ENCODE measurements at places on chromosomes 6 and 20. TPM values are rescaled to one million over a fixed set of nuclear protein-coding genes. Genes with fewer than 3 reads are reported as not detected.

DNA sequence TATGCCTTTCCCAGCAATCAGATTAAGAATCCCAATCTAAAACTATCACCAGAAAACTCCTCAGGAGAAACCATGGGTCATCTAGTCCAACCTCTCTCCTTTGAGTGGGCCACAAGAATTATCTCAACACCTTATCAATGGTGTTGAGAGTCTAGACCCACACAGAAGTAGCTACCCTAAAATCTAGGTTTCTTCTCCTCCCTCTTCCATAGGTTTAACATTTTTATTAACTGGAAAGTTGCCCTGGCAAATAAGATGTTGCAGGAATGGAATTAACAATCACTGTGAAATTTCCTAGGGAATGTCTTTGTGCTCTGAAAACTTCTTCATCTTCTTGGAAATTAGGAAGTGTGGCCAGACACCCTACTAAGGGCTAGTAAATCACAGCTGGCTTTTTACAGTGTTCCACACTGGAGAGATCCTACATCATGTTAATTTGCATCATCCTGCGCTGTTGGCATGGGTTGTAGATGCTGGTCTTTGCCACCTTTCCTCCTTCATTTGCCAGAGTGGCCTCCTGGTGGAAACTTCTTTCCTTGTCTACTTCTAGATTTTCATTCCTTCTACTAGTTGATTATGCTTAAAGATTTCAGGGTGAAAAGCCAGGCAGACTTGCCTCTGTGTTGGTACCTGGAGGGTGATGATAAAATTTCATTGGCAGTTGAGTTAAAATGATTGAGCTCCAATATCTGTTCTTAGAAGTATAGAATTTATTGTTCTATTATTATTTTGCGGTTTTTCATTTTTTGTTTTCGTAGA is 2.7 kb downstream of the TNFAIP3 start:
- no peak for DNase-seq

DNA sequence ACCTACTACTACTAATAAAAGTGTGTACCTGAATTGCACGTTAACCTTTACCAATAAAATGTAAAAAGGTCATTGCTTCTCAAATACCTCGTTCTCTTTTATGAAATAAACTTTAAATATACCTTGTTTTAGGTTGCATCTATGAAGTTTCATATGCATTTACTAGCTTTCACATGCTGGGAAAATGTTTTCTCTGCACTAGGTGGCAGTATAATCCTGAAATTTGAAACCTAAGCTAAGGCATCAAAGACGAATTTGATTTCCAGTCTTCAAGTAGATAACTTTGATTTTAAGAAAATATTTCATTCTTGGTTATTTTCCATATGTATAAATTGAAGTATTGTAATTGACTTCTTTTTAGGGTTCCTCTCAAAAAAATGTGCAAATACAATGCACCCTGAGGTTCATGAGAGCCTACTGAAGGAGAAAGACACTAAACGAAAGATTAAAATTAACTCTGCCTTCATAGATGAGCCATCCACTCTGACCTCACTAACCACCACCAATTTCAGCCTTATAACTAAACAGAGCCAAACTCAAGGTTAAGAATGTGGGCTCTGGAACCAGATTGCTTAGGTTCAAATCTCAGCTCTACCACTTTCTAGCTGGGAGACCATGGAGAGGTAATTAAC is 7.3 kb upstream of the COL9A1 start:
- DNase-seq, result no peak

GRCh38 chr6:19399406-19399805 is 437.8 kb upstream of the ID4 start:
- no peak for DNase-seq

CLPSL2 gene
- total RNA-seq, result not detected

- DNase-seq, result no peak
Measured at GRCh38 chr6:137780447-137781034, 86.5 kb upstream of the TNFAIP3 start.

MTO1 gene
- 21.8 TPM for total RNA-seq

UBE2C gene
- total RNA-seq, result 2.9 TPM

DNA sequence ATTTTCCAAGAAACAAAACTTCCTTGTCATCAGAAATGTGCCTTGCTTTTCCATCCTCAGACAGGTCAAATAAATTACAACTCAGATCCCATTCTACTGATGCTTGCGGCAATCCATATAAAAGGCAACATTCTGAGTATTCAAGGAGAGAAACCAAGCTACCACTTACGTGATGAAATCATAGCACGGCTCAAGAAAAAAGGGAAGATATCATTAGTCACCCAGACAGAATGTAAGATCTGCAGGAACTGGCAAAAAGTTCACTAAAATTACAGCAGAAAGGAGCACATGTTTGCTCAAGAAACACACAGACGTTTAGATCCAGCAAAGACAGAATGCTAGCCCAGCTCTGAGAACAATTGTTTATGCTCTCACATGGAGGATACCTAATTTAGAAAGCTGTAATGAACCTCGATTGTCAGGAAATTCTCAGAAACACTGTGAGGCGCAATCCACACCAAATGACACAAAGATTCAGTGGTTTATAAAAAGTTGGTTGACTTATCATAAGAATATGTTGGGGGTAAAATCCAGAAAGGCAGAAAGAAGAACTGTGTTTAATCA is 304.2 kb downstream of the ADGRG6 start:
- no peak for DNase-seq

DNA sequence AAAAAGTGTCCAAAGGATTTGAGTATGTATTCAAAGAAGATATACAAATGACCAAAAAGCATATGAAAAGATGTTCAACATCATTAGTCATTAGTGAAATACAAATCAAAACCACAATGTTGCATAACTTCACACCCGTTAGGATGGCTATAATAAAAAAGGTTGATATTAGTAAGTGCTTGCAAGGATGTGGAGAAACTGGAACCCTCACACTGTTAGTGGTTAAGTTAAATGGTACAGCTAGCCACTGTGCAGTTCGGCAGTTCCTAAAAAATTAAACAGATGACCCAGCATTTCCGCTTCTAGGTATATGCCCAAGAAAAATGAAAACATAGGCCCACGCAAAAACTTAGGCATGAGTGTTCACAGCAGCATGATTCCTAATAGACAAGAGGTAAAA is 38.6 kb downstream of the IBTK start:
- no peak for DNase-seq

GRCh38 chr20:57783956-57784837 is 74.4 kb upstream of the PMEPA1 start:
- DNase-seq, result no peak

GRCh38 chr6:21918041-21918440 is 324.5 kb downstream of the SOX4 start:
- DNase-seq, result no peak

GGTLC1 gene
- 0.40 TPM for total RNA-seq

- DNase-seq, result no peak
Measured at GRCh38 chr6:26299286-26300042, 65.5 kb upstream of the BTN3A2 start.

- no peak for DNase-seq
Measured at GRCh38 chr6:47587493-47587892, 109.9 kb downstream of the CD2AP start.

DNA sequence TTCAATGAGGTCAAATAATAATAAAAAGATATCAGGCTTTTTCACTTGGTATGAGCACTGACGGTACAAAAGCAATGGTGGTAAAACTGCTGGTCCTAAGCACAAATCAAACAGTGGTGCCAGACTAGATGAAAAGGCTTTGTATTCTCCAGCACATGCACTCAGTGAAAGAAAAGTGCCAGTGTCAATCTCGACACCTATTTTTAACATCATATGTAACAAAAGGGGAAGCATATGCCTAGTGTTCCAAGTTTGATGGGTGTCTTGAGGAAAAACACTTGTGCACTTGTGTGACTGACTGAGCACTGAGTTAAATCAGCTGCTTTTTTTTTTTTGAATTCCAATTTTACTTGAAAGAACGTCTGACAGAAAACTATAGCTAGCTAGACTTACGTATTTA is 27.3 kb downstream of the MED23 start:
- no peak for DNase-seq

MEP1A gene
- total RNA-seq, result not detected

- DNase-seq, result no peak
Measured at GRCh38 chr20:20831794-20832193, 119.3 kb upstream of the RALGAPA2 start.

PRKN gene
- total RNA-seq, result 9.3 TPM

DNA sequence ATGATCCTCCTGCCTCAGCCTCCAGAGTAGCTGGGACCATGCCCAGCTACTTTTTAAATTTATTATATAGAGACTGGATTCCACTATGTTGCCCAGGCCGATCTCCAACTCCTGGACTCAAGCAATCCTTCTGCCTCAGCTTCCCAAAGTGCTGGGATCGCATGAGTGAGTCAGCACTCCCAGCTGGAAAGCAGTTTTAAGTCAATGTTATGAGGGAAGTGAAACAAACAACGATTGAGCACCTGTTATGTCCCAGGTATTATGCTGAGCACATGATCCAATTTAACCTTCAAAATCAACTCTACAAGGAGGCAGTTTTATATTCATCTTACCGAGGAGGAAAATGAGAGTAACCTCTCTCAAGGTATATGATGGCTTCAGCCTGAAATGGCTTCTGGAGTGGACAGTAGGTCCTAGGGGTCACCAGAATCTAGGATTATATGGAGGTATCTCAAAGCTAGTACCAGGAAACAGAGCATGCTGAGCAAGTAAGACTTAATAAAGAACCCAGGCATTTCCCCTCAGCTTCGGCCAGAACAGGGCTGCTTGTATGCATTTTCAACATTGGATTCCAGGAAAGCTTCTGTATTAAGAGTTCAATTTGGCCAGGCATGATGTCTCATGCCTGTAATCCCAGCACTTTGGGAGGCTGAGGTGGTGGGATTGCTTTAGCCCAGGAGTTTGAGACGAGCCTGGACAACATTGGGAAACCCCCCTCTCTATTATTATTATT is 55.0 kb downstream of the EDN1 start:
- DNase-seq, result no peak

DNA sequence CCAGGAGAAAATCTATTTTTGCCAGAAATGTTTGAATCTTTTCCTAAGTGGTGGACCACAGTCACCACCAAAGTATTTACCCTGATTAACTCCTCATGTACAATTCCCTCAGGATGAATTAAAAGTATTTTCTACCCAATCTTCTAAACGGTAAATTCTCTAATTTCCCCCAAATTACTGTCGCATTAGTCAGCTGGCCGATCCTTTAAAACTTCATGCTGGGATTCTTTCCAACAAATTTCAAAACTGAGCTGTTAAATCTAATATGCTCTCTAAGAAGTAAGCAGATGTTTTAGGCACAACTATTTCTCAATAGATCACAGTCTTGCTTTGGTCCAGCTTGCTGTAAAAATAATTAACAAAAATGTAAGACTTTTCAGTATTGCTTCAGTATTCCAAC is 447.2 kb downstream of the FRK start:
- no peak for DNase-seq

PSMB9 gene
- 31.2 TPM for total RNA-seq

DNA sequence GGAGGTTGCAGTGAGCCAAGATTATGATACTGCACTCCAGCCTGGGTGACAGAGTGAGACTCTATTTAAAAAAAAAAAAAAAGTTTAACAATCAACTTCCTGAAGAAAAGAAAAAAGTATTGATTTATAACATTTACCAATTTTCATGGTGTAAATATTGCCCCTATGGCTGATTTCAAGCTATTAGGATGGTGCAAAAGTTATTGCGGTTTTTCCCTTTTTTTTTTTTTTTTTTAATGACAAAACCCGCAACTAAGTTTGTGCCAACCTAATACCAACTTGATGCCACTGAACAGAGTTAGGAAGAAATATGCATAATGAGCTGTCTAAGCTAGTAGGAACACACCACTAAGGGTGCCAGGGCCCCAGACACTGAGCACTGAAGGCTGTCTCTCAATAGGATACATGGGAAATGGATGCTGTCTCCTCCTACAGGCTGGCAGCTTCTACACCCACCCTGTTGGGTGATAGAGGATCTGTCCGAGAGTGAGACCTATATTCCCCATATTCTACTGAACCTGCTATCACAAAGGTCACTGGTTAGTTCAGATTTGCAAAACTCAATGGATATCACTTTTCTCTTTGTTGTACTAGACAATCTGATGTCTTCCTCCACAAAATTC is 6.5 kb upstream of the PERP start:
- no peak for DNase-seq

EPHA7 gene
- total RNA-seq, result 11.3 TPM

GRCh38 chr6:97626671-97627441 is 343.8 kb upstream of the MMS22L start:
- no peak for DNase-seq

- no peak for DNase-seq
Measured at GRCh38 chr6:113651920-113652319, 205.2 kb upstream of the MARCKS start.

DNA sequence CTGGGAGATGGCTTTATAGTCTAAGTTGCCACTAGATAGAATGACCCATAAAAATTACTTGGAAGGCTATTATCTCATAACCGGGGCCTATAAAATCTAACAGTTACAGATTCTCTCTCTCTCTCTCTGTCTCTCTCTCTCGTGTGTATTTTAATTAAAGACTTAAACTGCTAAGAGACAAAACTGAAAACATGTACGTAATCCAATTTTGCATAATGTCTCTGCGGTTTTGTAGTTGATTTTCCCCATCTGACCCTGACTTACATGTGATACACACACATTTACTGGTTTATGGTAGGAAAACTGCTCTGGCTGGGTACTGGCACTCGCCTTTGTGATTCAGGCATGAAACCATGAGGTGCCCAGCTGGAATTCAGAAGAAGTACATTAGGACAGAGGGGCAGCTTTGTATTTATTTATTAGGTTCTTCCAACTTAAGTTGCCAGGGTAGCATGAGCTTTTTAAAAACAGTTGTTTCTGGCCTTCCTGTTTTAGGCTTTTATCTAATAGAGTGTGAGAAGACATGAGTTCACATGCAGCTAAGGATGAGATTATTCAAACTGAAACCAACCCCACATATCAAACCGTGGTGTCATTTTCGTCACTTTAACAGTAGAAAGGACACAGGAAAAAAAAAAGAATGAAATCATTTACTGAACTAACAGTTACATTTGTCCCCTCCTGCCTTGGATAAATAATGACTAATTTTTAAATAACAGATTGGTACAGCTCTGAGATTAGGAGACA is 182.5 kb downstream of the GMPR start:
- no peak for DNase-seq

- no peak for DNase-seq
Measured at GRCh38 chr6:157213907-157214565, 109.3 kb downstream of the TMEM242 start.

HTR1E gene
- 0.17 TPM for total RNA-seq

GRCh38 chr6:138250053-138250452 is 31.8 kb upstream of the PBOV1 start:
- no peak for DNase-seq

TUBB2B gene
- total RNA-seq, result 24.5 TPM

GRCh38 chr6:140729521-140729920 is 1355.1 kb upstream of the CITED2 start:
- no peak for DNase-seq

- DNase-seq, result no peak
Measured at GRCh38 chr6:81340946-81341345, 411.5 kb downstream of the TENT5A start.

GRCh38 chr20:52411611-52412010 is 220.0 kb upstream of the ZFP64 start:
- no peak for DNase-seq

DNA sequence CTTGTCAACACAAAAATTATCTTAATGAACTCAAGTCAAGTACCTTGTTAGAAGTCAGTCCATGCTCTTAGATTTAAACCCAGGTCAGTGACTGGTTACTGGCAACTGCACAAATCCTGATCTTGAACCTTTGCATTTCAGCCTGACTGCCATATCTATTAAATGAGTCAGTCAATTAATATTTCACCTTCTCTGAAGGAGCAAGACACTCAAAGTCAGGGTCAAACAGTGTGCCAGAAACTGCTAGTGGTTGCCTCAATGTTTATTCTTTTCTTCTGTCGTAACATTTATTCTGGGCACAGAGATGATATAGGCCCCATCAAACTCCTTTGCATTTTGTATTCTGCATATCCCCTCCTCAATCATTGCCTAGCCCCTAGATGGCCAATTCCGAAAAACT is 193.9 kb upstream of the MOCS1 start:
- peak; percentile 14 for DNase-seq
